ENCODE measurements at places on chromosomes 4 and X.

- no peak for DNase-seq
Observed at GRCh38 chr4:144504883-144505282, 141.1 kb upstream of the HHIP start.

- DNase-seq, result peak; percentile 30
Observed at GRCh38 chrX:55135171-55135570, 46.4 kb downstream of the PAGE2 start.

DNA sequence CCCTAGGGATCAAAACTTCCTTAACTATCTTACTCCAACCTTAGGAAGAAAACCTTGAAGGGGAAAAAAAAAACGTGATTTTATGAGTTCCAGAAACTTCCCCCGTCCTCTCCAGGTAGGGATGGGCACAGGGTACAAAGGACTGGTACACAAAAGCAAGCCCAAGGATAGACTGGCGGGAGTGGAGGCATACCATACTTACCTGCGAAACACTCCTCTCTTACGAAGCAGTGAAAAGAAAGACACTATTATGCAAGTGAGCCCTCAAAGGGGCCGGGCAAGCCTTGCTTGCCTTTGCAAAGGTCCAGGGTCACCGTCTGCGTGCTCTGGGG, 651 bp downstream of the TSPAN6 start:
- DNase-seq, result no peak

- DNase-seq, result no peak
Observed at GRCh38 chrX:121456315-121456714, 408.9 kb downstream of the GLUD2 start.

DNA sequence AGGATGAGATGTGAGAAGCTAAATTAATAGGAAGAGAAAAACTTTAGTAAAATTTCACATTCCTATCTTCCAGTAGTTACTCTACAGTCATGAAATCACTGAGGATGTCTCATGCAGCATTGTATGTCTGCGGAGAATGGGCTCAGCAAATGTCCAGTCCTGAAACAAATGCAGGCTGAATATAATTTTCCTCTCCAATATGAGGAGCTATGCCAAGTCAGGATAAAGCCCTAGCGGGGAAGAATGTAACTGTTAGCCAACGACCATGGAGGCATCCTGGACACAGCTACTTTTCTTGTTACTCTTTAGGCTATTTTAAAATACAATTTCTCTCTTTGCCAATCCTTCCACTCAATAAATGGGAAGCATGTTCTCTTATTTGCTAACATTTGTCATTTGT, 127.7 kb downstream of the PRKX start:
- no peak for DNase-seq

DNA sequence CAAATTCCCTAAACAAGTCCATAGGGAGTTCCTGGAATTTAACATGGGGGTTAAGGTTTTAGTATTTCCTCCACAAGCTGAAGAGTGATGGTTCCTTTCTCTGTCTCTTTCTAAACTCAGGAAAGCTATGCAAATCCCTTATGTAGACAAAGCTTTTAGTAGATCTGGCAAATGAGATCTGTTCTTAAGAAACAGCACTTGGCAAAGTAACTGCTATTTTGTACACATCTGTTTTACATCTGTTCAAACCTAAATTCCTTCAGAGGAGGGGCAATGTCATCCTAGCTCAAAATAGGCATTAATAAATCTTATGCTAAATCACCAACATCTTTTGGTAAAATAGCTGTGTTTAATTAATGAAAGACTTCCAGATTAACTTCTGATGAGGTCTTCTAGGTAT, 137.8 kb upstream of the TBC1D9 start:
- DNase-seq, result no peak

DNA sequence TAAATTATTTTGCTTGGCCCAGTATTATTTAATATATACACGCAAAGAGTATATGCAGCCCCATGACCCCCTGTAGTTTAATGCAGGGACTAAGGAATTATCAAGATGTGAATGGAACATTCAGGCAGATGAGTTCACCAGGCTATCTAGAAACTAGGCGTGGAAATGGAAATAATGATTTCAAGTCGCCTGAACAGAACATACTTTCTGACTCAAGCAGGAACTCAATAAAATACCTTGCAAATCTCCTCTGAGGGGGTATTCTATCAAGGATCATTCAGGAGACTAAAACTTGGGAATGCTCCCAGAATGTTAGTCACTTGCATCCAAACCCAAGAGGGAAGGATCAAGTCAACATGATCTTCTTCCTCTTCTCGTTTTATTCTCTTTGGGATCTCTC, 59.6 kb upstream of the RASSF6 start:
- DNase-seq, result no peak

GRCh38 chrX:71493111-71493613, 39.7 kb upstream of the OGT start:
- DNase-seq, result no peak

GRCh38 chr4:133759428-133759827, 442.2 kb downstream of the PABPC4L start:
- DNase-seq, result no peak

DNA sequence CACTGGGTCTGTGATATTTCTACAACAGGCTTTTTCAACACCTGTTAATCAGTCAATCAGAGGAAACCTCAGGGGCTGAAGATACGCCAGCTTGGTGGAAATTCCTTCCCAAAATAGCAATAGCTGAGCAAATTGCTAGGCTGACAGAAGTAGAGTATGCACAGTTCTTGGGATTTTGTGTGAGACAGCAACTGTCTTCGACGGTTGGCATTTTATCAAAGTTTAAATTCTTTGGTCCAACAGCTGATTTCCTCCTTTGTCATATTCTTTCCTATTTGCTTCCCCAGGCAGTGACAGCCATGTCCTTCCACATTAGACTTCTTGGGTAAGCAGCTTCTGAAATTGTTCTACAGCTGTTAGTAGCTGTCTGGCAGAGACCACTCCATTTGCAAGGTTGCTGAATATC, 8.0 kb upstream of the PALLD start:
- DNase-seq, result no peak

DNA sequence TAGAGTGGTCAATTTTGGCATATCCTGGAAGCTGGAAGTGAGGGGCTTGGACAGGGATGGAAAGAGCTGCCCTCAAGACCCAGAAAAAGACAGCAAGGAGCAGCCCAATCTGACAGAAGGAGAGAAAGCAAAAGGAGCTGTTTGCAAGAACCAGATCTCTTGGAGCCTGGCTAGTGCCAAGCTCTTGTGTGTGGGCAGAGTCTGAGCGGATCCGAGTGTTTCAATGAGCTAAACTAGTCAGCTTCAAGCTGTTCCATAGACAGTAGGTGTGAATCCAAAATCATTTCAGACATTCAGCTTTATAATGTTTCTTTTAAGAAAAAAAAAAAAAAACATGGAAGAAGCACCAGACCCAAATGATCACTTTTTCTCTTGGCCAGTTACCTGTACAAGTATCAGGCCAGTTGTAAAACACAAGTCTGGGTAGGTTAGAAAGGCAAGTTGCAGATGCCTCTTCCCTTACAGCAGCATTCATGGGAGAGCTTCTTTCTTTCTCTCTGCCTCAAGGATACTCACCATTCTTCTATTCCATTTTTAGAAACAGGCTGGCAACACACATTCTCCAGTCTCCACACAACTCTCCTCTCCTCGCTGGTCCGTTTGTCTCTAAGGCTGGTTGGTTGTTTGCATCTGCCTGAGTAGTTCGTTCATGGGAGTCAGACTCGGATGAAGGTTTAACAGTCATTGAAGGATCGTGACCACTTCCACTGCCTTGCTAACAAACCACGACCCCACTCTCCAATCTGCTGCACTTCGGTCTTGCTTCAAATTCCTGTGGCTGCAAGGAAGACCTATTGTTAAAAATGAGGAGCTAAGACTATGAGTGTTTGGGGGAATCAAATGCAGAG, 105.2 kb upstream of the GATB start:
- no peak for DNase-seq

GRCh38 chr4:40046311-40046980, 10.2 kb upstream of the N4BP2 start:
- DNase-seq, result no peak

- no peak for DNase-seq
Observed at GRCh38 chr4:149426461-149426860, 389.2 kb downstream of the IQCM start.

- no peak for DNase-seq
Observed at GRCh38 chrX:154373340-154374306, 811 bp downstream of the FLNA start.

GRCh38 chr4:78703079-78703478, 73.1 kb upstream of the BMP2K start:
- no peak for DNase-seq

GRCh38 chr4:160299177-160299576, 1196.3 kb downstream of the RAPGEF2 start:
- no peak for DNase-seq

DNA sequence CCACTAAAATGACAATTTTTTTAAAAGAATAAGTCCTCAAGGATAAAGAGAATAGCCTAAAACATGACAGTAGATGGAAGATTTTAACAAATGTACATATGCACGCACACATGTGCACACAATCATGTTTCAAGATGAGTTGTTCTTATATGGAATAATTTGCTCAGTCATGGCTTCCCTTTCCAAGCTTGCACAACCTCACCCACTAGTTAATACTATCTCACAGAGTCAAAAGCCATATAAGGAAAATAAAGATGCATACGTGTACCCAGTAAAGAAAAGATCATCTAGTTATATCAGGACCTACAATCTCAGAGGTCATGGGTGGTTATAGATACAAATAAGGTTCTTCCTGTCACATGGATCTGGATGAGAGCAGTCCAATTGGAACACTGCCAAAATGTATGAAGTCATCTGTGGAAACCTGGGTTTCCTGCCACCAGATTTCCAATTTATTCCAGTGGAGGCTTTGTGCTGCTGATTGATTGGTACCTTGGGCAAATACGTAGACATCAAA, 56.1 kb downstream of the FAM13A start:
- DNase-seq, result no peak

- no peak for DNase-seq
Observed at GRCh38 chr4:1019729-1020470, 8.5 kb downstream of the FGFRL1 start.

DNA sequence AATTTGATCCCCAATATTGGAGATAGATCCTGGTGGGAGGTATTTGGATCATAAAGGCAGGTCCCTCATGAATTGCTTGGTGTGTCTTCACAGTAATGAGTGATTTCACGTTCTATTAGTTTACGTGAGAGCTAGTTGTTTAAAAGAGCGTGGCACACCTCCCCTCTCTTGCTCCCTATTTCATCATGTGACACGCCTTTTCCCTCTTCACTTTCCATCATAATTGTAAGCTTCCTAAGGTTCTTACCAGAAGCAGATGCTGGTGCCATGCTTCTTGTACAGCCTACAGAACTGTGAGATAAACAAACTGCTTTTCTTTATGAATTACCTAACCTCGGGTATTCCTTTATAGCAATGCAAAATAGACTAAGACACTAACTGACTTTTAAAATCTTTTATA, 34.0 kb upstream of the FMR1 start:
- DNase-seq, result no peak

GRCh38 chr4:183830438-183830985, 74.6 kb upstream of the STOX2 start:
- DNase-seq, result no peak

DNA sequence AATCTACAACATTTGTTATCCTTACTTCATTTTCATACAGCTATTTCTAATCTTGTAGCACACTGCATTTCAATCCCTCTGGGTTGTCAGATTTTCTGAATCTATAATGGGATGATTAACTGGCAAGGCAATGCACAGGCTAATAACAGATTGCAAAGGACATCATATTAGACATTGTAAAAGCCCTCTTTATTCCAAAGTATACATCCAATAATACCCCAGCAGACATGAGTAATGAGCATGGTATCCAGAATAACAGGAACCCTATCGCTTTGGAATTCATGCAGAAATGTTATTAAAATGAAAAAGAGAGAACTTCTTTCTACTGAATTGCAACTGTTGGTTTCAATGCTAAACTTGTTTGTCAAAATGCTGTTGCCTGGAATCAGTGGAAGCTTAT, 122.9 kb downstream of the C4orf33 start:
- no peak for DNase-seq

Measured in CD4-positive, alpha-beta T cell treated with Interleukin-21 for 1 hour (primary cell).